Activated CD4-positive, alpha-beta T cell treated with anti-CD3 and anti-CD28 coated beads for 36 hours (primary cell): ENCODE measurements at places on chromosomes 5 and 9. TPM values are rescaled to one million over a fixed set of nuclear protein-coding genes. Genes with fewer than 3 reads are reported as not detected.

- H3K4me1 ChIP-seq: peaks cover 51% of the 10 kb centered on the region
- peak overlapping the region; percentile 11 for H3K27ac ChIP-seq
- no peak overlapping the region for H3K4me3 ChIP-seq
- peaks cover under 1% of the 10 kb centered on the region for H3K36me3 ChIP-seq
Measured at GRCh38 chr9:87712801-87713277, 13.1 kb upstream of the CTSL start.

DNA sequence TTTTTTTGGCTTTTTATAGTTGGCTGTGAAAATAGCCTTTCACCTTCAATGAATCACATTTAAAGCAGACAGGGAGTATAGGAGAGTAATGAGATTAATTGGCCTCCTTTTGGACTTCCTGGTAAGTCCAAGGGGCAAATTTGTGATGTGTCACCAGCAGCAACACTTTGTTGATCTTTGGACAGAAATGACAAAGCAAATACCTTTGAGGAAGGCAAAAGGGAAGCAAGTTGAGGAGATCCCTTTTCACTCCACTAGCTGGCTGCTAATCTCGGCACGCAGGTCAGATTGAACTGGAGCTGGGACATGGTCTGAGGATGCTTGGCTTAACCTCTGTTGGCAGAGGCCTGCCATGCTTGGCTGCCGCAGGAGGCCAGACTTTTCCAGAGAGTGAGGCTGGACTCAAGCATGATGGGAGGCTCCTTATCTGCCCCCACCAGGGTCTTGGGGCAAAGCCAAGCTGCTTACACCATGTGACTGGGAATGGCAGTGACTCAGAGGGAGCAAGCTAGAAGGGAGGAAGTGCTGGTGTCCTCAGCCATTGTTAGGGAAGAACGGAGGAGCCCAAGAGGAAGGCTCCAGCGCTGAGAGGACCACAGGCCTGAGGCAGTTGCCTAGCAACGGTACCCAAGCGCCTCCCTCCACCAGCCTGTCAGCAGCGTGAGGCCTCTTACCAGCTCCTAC, 174.5 kb upstream of the MAP1B start:
- no peak for DNase-seq
- no peaks in the 10 kb centered on the region for H3K36me3 ChIP-seq
- H3K4me3 ChIP-seq: no peak overlapping the region
- no peak overlapping the region for H3K27ac ChIP-seq
- H3K27me3 ChIP-seq: peaks cover 15% of the 10 kb centered on the region
- H3K4me1 ChIP-seq: no peaks in the 10 kb centered on the region

- no peaks in the 10 kb centered on the region for H3K36me3 ChIP-seq
- no peaks in the 10 kb centered on the region for H3K4me1 ChIP-seq
- no peak overlapping the region for H3K4me3 ChIP-seq
- H3K27me3 ChIP-seq: peaks cover 2% of the 10 kb centered on the region
- no peak for DNase-seq
Measured at GRCh38 chr9:87803623-87804345, 77.9 kb downstream of the CTSL start.

DNA sequence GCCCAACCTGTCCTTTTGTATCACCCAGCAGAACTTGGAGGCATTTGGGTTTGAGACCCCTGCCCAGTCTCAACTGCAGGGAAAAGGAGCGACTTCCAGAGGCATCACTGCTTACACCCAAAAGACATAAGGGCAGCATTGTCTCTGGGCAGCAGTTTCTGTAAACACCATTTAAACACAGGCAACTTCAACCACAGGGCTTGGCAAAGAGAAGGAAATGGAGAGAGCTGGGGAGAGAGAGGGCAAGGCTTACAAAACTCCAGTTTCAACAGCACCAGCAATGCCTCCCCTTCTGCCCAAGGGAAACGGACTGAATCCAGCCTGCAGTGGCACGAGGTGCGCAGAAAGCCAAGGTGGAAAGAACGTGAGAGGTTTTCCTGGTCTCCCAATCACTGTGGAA, 147.6 kb downstream of the ROR2 start:
- peaks cover 2% of the 10 kb centered on the region for H3K27me3 ChIP-seq
- H3K4me1 ChIP-seq: peaks cover 12% of the 10 kb centered on the region
- H3K4me3 ChIP-seq: no peak overlapping the region
- no peaks in the 10 kb centered on the region for H3K36me3 ChIP-seq
- no peak for DNase-seq

Gene APBA1
- 0.16 TPM for total RNA-seq

DNA sequence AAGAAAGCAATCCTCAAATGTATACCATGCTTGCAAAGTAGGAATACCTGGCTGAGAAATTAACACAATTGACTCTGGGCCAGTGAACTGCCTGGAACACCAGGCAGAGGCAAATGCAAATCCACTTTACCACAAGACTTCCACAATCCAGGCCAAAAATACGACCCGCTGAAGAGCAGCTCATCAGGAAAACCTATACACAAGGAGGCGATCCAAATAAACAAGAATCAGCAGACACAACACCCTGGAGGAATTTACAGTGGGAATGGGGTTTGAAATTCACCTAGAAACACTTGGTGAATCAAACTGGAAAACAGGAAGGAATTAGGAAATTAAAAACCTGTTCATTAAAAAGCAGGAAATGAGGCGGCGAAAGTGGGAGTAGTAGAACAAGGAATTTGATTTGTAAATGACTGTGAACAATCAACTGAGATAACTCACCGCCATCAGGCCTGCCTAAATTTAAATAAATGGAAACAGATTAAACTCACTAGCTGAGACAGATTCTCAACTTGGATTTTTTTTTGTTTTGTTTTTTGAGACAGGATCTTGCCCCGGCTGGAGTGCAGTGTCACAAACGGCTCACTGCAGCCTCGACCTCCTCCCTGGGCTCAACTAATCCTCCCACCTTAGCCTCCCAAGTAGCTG, 15.9 kb downstream of the CMBL start:
- H3K36me3 ChIP-seq: no peaks in the 10 kb centered on the region
- H3K4me1 ChIP-seq: peaks cover 5% of the 10 kb centered on the region
- H3K27me3 ChIP-seq: peaks cover 9% of the 10 kb centered on the region

Gene TAL2
- not detected for total RNA-seq

DNA sequence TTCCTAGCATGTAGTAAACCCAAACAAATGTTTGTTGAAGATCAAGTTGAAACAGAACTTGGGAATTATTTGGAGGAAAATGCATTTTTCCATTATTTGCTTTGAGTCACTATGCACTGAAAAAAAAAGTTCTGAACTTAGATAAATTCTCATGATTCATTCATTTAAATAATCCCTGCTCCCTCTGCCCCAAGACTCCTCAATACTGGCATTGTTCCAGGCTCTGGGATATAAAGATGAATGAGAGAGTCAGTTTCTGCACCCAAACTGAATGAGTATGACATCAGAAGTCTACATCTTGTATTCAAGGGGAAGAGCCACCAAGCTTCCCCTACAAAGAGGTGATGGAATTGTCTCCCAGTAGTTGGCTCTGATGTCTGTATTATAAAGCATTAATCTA, 123.9 kb downstream of the SEC61B start:
- peaks cover 6% of the 10 kb centered on the region for H3K27me3 ChIP-seq
- no peaks in the 10 kb centered on the region for H3K36me3 ChIP-seq
- no peak overlapping the region for H3K4me3 ChIP-seq
- H3K27ac ChIP-seq: no peak overlapping the region
- DNase-seq: no peak

DNA sequence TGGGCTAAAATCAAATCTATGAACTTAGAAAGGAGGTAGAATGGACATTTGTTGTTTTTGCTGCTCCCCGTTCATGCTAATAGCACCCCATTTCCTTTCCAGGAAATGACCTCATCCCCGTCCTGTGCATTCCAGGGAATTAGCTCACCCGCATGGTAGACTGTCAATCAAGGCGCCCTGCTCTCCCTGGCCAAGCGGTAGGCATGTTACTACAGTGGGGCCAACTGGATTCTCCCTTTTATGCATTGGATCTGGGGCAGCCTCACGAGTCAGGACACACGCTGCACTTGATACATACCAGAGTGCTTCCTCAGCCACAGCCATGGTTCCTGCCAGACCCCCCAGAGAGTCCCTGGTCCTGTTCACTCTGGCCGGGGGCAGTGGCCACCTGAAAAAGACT, 111.0 kb upstream of the PTCH1 start:
- peaks cover 4% of the 10 kb centered on the region for H3K36me3 ChIP-seq
- peak overlapping the region; percentile 91 for H3K27ac ChIP-seq
- H3K4me3 ChIP-seq: no peak overlapping the region
- H3K27me3 ChIP-seq: peaks cover 6% of the 10 kb centered on the region
